ENCODE measurements at places on chromosomes 2 and 18.

DNA sequence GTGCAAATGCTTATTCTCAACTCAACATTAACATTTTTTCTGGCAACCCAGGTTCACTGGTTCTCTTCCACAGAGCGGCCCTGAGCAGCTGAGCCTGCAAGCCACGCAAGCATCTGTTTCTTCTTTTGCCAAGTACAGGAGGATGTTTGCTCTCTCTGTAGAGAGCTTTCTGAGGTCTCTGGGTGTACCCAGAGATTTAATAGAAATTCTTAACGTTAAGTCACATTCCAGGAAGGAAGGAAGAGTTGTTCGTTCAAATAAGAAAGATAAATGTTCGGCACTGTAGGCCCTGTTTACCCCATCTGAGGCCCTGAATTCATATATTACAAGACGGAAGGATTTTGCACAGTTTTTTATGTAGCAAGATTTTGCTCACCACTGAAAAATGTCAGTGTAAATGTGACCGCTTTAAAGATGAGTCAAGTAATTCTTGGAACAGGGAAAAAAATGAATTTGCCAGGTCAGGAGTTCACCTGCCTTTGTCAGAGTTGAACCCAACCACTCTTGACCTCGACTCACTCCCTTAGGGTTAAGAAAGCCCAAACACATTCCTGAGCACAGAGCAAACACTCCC, 30.1 kb downstream of the KCTD18 start:
- no peak for DNase-seq

DNA sequence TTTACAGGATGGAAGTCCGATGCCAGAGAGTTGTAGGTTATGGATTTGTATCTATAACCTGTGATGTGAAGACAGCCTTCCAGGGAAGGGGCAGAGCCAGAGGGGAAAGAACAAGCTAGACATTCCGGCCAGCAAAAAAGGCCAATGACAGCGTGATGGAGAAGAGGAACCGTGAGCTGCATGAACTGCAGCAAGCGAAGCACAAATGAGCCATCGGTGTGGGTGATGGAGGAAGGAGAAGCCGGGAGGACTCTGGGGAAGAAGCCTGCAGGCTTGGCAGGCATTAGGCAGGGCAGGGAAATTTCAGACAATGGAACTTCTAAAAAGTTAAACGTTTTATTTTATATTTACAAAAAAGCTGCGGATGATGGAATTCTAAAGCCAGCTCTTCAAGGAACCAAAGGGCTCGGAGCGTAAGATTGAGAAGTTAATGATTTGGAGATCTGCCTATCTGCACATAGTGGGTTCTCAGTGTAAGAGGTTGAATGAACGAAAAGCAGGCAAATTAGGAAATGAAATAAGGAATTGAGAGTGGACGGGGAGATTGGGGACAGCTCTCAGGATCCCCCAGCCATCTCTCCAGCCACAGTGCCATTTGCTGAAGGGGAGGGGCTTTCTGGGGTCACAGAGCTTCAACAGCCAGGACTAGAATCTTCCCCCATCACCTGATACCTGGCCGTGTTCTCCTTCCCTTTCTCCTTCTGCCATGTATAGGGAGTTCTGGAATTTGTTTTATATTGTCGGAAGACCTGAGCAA, 28.4 kb downstream of the NGEF start:
- no peak for DNase-seq

- DNase-seq, result peak; percentile 42
These were observed 28.0 kb downstream of the GCG start for GRCh38 chr2:162123806-162124758.

- no peak for DNase-seq
These were observed 244.8 kb downstream of the MYCN start for GRCh38 chr2:16184945-16185660.

GRCh38 chr2:219570194-219570923, 980 bp downstream of the OBSL1 start:
- DNase-seq, result no peak

- no peak for DNase-seq
These were observed 33.6 kb downstream of the TTC32 start for GRCh38 chr2:19868224-19868623.

GRCh38 chr2:171882089-171882769, 11.8 kb downstream of the SLC25A12 start:
- no peak for DNase-seq

DNA sequence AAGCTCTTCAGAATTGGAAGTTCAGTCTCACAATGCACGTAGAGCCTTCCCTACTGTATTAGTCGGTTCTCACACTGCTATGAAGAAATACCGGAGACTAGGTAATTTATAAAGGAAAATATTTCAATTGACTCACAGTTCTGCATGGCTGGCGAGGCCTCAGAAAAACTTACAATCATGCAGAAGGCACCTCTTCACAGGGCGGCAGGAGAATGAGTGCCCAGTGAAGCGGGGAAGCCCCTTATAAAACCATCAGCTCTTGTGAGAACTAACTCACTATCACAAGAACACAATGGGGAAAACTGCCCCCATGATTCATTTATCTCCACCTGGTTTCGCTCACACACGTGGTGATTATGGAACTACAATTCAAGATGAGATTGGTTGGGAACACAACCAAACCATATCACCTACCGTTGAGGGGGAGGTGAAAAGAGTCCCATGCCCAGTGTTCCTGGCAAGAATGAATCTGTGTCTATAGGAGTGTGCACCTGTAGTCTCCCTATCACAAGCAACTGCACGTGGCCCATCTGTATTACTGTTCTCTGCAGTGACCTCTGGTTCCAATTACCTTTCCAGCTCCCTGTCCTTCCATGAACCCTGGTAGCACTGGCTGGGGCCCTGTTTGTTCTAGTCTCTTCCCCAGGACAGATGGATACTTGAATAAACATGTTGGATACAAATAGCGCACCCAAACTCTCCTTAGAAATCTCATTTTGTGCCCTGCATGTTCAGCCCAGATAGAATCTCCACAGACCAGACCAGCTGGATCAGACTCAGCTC, 44.4 kb upstream of the ATL2 start:
- DNase-seq, result no peak

DNA sequence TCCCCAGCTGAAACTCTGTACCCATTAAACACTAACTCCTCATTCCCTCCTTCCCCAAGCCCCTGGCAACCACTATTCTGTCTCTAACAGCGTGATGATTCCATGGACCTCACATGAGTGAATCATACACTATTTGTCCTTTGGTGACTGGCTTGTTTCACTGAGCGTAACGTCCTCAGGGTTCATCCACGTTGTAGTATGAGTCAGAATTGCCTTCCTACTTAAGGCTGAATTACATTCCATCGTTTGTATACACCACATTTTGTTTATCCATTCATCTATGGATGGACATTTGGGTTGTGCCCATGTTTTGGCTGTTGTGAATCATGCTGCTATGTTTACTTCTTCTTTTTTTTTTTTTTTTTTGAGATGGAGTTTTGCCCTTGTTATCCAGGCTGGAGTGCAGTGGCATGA, 19.6 kb upstream of the CABLES1 start:
- no peak for DNase-seq

DNA sequence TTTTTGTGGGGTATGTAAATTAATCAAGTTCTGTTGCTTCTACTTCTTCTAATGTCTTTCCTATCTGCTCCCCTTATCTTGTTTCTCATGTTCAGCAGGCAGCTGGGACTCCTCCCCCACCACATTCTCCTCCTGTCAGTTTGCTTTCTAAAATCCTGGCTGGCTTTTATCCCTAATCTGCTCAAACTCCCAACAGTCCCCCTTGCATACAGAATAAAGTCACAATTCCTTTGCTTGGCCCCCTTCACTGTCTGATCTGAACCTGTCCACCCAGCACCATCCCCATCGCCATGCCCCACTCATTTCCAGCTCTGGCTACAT, 2.2 kb downstream of the CFAP221 start:
- DNase-seq, result no peak

DNA sequence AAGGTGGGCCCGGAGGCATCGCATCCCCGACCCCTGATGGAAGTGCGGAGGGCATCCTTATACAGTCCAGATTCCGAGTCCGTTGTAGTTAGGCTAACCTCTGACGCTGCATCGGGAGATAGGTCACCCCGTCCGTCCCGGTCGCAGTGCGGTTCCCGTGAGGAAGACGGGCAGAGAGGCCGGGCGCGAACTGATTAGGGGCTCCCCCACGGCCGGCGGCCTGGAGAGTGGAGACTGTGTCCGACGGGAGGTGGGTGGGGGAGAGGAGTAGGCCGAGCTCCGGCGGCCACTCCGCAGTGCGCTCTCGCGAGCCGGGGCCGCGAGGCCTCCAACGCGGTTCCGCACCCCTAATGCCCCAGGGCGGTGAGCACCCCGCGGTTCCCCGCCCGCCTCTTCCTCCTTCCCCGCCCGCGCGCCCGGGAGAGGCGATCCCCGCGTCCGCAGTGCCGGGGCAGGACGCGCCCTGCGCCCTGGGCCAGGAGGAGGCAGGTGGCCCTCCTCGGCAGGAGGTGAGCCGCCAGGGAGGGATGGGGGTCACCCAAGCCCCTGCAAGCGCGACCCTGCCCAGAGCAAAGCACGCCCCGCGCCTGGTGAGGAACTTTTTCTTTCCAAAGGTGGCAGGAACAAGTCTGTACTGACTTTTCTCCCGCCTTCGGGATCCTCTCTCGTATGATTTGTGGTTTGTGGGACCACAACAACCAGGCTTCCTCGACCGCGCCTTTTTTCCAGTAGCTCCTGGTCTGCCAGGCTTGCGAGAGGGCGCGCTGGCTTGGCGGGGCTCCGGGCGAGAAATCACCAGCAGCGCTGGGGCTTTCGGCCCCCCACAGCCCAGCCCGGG, 1.4 kb upstream of the SP5 start:
- DNase-seq, result no peak

DNA sequence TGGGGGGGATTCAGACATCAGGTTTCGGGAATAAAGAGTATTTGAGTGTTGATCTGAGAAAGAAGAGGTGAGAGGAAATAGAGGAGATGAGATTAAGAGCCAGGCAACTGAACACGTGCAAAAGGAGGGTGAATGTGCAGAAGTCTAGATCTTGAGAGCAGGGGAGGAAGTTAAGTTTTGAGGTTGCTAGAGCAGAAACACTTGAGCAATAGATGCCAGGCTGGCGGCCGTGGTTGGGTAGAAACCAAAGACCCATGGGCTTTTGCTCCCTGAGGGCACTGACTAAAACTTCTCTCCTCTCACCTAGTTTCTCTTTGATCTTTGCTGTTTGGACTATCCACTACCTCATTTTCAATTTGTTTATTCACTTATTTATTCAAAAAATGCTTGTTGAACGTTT, 116.0 kb downstream of the CDC42EP3 start:
- no peak for DNase-seq

GRCh38 chr2:21754164-21754788, 630.5 kb downstream of the TDRD15 start:
- DNase-seq, result no peak

GRCh38 chr2:113075030-113075429, 7.3 kb downstream of the IL1F10 start:
- peak; percentile 16 for DNase-seq

GRCh38 chr2:126635281-126635680, 20.7 kb upstream of the GYPC start:
- no peak for DNase-seq

GRCh38 chr2:205860885-205861284, 178.6 kb downstream of the NRP2 start:
- DNase-seq, result no peak

DNA sequence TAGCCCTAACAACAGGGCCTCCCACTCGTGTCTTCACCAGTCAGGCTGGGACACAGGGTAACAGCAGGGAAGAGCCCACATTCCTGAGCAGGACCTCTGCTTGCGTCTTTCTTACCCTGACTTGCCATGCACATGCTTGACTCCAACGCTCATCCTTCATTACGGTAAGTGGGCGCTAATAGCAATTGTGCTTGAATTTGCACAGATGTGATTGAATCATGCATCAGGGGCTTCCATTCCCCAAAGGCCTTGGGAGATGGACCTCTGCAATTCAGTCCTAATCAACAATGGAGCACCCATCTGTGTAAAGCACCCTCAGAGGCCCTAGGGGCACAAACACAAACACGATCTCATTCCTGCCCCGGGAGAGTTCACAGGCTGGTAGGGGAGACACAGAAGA, 13.5 kb downstream of the TEX51 start:
- no peak for DNase-seq

GRCh38 chr18:48867978-48868377, 82.8 kb downstream of the SMAD7 start:
- no peak for DNase-seq

DNA sequence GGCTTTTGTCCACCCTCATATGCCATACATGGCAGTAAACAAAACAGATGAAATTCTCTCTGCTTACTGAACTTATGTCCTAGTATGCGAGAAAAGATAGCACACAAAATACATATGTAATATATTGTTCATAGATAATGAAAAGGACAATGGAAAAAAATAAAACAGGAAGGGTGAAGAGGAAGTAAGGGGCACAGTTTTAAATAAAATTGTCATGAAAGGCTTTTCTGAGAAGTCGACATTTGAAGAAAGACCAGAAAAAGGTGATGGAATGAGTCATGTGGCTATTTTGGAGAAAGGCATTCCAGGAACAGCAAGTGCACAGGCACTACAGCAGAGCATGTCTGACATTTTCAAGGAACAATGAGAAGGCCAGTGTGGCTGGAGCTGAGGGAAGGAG, 56.4 kb downstream of the KCNH7 start:
- no peak for DNase-seq

GRCh38 chr2:73117441-73117840, 4.7 kb upstream of the RAB11FIP5 start:
- DNase-seq, result no peak

DNA sequence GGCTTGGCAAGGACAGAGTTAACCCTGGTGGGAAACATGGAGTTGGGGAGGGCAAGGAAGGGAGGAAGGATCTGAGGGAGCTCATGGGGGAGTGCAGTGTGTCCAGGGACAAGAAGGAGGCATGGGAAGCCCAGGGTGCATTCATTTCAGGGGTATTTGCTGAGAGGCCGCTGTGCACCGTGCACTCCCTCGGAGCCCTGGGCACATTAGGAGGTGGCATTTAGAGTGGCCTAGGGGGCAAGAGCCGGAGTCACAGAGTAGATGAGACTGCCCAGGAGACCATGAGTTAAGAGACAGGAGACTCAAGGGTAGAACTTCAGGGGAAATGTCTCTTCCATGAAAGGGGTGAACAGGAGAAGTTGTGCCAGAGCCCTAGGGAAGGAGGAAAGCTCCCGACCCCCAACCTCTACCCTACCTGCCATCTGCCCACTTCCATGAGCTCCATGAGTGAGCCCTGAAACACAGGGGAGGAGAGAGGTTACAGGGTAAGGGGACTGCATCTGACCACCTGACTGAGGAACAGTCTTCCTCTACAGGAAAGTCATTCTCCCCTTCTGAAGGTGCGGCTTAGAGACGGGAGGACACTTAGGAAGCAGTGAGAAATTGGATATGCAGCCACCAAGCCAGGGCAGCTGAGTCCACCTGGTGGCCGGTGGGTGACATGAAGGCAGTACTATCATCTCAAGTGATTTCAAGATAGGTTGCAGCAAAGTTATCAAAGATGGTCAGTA, 58.5 kb upstream of the COPS8 start:
- peak; percentile 33 for DNase-seq

DNA sequence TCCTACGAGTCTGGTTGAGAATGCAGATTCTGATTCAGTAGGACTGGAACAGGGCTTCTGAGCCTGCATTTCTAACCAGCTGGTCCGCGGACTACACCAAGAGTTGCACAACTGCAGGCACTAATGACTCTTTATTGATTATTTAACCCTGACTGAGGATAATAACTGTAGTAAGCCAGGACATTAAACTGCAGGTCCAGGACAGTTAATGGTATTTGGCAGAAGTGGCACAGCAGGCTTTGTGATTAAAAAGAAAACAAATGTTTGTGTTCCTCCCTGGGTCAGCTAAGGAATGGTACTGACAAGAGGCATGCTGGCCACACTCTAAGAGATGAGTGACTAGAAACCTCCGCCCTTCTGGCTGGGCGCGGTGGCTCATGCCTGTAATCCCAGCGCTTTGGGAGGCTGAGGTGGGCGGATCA, 59.4 kb downstream of the ALPK2 start:
- no peak for DNase-seq
